ENCODE measurements at places on chromosomes 16 and 17.

DNA sequence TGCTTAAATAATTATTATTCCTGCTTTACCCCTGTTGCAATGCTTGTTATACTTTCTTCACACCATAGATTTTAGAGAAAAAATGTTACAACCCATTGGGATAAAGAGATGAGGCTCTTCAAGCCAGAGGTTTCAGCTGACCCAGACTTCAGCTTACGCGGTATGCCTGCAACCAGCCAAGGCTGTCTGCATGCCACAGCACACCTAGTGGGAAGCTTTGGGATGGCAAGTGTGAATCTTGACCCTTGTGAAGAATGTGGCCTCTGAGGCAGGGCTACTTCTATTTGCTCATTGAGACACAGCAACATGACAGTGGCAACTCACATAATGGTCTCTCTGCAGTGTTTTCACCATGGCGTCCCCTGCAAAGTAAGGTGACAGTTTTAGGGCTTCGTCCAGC is 193.9 kb upstream of the PIRT start:
- DNase-seq = no peak

- DNase-seq = no peak
These were observed 24.1 kb downstream of the MYBBP1A start for GRCh38 chr17:4530799-4531730.

DNA sequence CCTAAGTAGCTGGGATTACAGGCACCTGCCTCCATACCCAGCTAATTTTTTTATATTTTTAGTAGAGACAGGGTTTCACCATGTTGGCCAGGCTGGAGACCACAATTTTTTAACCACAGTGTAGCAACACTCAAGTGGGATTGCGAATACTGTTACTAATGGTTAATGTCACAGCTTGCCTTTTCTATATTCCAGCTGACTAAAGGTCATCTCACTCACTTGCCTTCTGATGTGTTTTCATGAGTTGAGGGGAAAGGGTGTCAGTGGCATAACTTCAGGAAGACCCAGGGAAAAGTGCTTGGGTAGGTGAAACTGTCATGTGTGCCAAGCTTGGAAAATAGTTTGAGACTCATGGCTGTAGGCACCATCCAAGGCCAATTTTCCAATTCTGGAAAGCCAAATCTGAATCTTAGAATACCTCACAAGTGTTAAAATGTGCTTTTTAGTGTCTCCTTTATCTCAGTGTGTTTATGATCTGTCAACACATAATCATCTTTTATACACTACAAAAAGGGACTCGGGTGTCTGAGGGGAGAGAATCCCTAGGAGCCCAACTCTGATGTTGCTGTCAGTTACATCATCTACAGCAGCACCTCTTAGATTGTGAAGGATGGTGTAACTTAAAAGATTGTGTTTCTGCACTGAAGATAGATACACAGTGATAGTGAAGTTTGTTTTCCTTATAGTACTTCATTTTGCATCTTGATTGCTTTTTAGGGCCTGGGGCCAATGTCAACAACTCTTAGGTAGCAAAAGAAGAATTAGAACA is 27.1 kb downstream of the OGFOD1 start:
- DNase-seq = no peak

GRCh38 chr16:1332618-1333148 is 762 bp upstream of the BAIAP3 start:
- no peak for DNase-seq

GRCh38 chr16:11301645-11302501 is 20.7 kb upstream of the PRM1 start:
- peak; percentile 14 for DNase-seq

GRCh38 chr17:64281962-64282752 is 19.1 kb upstream of the TEX2 start:
- peak; percentile 14 for DNase-seq

GRCh38 chr16:68825427-68825826 is 17.9 kb upstream of the TANGO6 start:
- no peak for DNase-seq

GRCh38 chr16:76461836-76462235 is 184.6 kb downstream of the CNTNAP4 start:
- DNase-seq = no peak

DNA sequence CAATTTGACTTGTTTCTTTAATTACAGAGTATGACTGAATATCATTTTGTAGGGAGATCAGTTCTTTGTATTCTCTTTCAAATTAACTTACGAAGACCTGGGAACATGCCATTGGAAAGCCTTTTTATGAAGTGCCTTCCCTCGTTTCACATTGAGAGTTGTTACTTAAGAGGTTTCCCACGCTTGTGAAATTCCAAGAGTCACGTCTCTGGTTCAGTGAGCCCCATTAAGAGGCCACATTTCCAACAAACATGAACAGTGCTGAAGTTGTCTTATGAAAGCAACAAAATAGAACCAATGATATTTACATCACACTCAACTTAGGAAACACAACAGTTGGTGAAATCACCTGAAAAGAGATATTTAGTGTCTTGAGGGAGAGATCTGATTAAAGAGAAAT is 334.1 kb downstream of the TOX3 start:
- DNase-seq = no peak

DNA sequence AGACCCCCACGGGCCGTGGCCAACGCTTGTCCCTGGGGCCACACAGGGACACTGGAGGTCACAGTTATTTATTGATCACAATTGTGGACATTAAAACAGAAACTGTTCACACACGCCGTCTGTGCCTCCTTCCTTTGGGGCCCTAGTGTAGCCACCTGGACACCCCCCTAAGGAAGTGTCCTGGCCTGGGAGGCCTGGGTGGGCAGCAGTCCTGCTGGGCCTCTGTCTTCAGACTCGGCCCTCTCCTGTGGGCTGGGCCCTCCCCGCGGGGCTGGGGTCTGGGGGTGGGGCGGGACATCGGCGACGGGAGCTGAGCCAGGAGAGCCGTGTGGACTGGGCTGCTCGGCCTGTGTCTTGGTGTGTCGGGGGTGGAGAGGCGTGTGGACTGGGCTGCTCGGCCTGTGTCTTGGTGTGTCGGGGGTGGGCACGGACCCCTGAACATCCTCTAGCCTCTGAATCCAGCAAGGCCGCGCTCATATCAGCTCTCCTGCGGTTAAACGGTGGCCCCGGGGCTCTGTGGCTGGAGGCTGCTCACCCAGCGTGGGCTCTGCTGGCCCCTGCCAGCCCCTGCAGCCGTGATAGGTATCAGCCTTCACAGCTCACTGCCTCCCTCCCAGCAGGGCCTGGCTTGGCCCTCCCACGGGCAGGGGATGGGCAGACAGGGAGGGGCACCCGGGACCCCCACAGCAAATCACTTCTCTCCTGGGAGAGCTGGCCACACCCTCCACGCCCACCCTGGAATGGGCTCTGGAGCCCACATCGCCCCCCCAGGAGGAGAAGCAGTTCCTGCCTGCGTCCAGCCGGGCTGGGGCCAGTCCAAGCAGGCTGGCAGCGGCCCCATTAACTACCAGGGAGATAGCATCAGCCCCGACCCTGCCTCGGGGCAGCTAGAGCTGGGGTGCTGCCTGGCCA is 1.1 kb upstream of the NHLRC4 start:
- no peak for DNase-seq

DNA sequence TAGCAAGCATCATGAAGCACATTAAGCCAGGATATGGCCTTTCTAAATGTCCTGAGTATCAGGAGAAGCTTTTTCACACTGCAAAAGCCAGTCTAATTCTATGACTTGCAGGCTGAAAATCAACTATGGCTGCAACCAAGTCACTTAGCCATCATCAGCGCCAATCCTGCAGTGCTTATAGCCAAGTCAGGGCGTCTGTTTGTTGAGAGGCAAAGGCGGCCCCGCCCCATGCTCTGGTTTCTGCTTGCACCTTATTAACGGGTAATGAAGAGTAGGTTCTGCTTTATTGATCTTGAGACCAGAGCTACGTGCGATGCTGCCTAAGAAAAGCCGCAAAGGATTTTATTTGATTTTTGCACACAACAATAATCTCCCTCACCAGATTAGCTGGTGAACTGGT is 88.4 kb downstream of the CDH13 start:
- no peak for DNase-seq

GRCh38 chr16:58009856-58010416 is 8.7 kb downstream of the USB1 start:
- no peak for DNase-seq

- no peak for DNase-seq
These were observed 39.2 kb upstream of the CACNG3 start for GRCh38 chr16:24216961-24217360.

- no peak for DNase-seq
These were observed 1.9 kb downstream of the ZNF652 start for GRCh38 chr17:49359990-49360795.

GRCh38 chr17:9912121-9913099 is 7.3 kb upstream of the RCVRN start:
- DNase-seq = no peak

GRCh38 chr17:50470426-50470825 is 1.7 kb upstream of the CHAD start:
- DNase-seq = no peak

- DNase-seq = no peak
These were observed 22.2 kb upstream of the CYLD start for GRCh38 chr16:50719401-50720337.

GRCh38 chr16:89502081-89502843 is 5.9 kb upstream of the SPG7 start:
- no peak for DNase-seq

GRCh38 chr16:28208824-28209223 is 2.9 kb downstream of the XPO6 start:
- no peak for DNase-seq

Measured in NCI-H2029 (cell line).